ENCODE measurements at places on chromosomes 11 and 22.

GRCh38 chr22:44670220-44670988 is 31.6 kb upstream of the PRR5 start:
- DNase-seq = no peak

- no peak for DNase-seq
Measured at GRCh38 chr22:39722032-39722325, 151.4 kb downstream of the CACNA1I start.

DNA sequence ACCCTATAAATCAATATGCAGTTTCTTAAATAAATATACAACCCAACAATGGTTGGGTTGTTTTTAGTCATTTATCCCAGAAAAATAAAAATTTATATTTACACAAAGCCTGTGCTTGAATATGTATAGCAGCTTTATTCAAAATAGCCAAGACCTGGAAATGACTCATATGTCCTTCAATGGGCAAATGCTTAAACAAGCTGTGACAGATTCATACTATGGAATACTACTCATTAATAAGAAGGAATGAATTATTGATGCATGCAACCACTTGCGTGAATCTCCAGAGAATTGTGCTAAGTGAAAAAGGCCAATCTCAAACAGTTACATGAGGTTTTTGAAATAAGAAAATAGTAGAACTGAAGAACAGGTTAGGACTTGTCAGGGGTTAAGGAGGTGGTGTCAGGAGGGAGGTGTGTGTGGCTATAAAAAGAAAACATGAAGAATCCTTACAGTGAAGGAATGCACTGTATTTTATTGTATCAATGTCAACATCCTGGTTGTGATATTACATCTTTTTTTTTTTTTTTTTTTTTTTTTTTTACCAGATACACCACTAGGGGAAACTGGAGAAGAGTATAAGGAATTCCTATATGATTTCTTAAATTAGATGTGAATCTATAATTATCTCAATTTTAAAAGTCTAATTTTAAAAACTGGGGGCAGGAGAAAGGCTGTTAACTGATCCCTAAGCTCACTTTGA is 82.4 kb upstream of the CD44 start:
- DNase-seq = no peak

GRCh38 chr11:102794382-102794781 is 3.6 kb downstream of the MMP1 start:
- DNase-seq = no peak
